ENCODE measurements at places on chromosomes 4 and X.

DNA sequence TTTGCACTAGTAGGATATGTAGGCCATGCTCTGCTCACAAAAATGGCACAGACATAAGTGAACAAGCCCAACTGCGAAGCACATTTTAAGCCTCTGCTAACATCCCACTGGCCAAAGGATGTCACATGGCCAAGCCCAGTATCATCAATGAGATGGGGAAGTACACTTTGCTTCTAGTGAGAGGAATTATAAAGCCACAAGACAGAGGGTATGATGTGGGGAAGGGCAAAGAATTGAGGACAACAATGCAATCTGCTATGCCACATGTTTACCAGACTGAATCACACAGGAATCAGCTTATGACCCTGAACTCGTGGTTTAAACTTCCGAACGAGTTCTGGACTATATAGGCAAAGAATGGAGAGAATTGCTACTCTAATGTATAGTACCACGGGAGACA is 39.1 kb downstream of the SUPT20HL1 start:
- no peak for DNase-seq

GRCh38 chr4:166165829-166166420 is 292.9 kb downstream of the TLL1 start:
- DNase-seq = peak; percentile 32

GRCh38 chr4:113977526-113977855 is 2.0 kb downstream of the ARSJ start:
- DNase-seq = no peak

- DNase-seq = no peak
These were observed 1.0 kb downstream of the GPR50 start for GRCh38 chrX:151177141-151178027.

GRCh38 chr4:42671431-42672194 is 14.7 kb upstream of the ATP8A1 start:
- DNase-seq = no peak

DNA sequence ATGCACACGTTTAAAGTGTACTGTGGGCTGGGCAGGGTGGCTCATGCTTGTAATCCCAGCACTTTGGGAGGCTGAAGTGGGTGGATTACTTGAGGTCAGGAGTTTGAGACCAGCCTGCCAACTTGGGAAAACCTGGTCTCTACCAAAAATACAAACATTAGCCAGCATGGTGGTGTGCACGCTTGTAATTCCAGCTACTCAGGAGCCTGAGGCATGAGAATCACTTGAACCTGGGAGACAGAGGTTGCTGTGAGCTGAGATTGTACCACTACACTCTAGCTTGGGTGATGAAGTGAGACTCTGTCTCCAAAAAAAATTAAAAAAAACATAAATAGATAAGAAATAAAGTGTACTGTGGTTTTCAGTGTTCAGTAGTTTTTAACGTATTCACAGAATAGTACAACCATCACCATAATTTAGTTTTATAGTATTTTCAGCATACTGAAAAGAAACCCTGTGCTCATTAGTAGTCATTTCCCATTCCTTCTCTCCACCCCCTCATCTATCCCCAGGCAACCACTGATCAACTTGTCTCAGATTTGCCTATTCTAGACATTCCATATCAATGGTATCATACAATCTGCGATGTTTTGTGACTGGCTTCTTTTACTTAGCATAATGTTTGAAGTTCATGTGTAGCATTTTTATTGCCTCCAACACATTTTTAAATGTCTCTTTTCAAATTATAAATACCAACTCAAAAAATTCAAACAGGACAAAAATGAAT is 19.1 kb downstream of the SLAIN2 start:
- DNase-seq = no peak

- peak; percentile 70 for DNase-seq
These were observed 601 bp upstream of the TCEANC start for GRCh38 chrX:13652287-13652793.

- no peak for DNase-seq
These were observed 56.7 kb upstream of the COL25A1 start for GRCh38 chr4:109359040-109359646.

GRCh38 chrX:15165832-15166231 is 104.1 kb downstream of the ASB9 start:
- DNase-seq = no peak

GRCh38 chrX:94545722-94546121 is 871.7 kb downstream of the FAM133A start:
- DNase-seq = no peak

- DNase-seq = peak; percentile 5
These were observed 55.7 kb downstream of the PHOX2B start for GRCh38 chr4:41692717-41693345.

DNA sequence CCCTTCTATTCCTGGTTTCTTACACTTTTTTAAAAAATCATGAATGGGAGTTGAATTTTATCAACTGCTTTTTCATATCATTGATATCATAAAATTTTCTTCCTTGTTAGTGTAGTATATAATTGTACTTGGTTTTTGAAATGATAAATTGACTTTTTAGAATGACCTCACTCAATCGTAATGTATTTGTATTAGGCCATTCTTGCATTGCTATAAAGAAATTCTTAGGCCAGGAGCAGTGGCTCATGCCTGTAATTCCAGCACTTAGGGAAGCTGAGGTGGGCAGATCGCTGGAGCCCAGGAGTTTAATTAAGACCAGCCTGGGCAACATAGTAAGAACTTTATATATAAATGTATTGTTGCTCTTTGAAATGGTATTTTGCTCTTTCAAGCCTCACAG is 6.3 kb downstream of the EXOC1 start:
- no peak for DNase-seq

DNA sequence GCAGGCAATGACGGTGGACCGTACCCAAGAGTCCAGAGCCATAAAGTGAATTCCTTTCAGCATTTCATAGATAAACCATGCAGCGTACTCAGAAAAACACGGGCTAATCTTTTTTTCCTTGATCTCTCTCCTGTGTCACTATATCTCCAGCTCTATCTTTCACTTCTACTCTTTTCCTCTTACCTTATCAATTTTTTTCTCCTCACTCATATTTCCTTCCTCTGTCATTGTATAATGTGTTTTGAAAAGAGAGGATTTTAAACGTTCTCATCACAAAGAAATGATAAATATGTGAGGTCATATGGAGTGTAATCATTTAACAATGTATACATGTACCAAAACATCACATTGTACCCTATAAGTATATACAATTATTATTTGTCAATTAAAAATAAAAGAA is 176.5 kb downstream of the CPE start:
- no peak for DNase-seq

DNA sequence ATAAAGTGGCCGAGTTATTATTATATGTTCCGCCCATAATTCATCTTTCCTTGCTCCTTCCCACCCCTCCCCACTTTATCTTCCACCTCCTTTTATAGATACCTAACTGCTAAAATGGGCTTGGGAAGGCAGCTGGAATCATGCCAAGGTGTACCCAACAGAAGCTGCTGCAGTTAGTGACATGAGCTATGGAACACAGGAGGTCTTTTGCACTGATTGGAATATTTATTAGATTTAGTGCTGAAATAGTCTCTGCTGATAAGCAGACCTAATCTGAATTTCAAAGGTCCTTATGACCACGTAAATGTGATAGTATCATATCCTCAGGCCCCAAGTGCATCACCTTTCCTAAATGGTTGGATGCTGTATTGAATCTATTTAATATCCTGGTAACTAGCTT is 64.9 kb downstream of the HMGB2 start:
- DNase-seq = no peak

DNA sequence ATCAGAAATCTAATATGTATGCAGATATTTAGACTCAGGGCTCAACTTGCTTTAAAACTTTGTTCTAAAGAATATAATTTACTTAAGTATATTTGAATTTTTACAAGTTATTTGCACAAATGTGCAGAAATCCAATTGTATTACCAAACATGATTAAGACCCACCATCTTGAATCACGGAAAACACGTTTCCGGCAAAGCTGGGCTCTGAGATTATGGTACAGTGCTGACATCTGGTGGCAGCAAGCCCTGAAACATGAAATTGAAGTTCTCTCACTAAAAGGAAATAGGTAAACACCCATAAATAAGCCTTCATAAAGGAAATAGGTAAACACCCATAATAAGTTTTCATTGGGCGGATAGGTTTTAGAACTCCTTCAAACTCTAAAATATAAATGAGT is 98.3 kb upstream of the MAOA start:
- DNase-seq = no peak

- no peak for DNase-seq
These were observed 227.4 kb upstream of the BCOR start for GRCh38 chrX:40325161-40325560.

- DNase-seq = no peak
These were observed 13.6 kb upstream of the CCKAR start for GRCh38 chr4:26503844-26504243.

DNA sequence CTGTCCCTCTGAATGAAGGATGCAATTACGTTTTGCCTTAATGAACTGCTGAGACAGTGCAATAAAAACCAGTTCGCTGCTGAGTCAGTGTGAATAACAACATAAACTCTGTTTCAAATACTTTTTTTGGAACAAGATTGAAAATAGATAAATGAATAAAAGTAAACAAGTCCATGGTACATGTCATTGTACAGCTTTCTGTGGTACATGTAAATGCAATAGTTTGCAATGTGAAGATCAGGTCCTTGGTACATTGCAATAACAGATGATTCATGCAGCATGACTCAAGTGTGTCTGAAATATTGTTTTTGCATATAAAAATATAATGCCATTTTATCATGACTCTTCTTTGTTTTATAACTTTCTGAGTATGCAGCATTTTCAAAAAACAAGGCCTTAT is 193.4 kb upstream of the PACRGL start:
- DNase-seq = no peak

DNA sequence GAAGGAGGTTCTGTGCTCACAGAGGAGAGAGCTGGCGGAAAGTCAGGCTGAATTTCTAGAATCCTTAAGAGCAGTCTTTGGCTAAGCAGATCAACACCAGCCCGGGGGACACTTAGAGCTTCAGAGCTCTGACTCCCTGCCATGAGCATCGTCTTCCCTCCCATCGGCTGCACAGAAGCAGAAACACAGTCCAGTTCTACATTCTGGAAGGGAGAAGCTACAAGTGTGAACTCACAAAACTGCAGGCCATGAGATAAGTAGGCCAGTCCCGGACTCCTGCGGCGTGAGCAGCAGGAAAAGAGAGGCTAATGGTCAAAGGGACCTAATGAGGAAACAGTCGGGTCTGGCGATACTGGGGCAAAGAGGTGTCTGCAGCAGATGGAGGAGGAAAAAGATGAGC is 211.5 kb downstream of the DHX15 start:
- no peak for DNase-seq

DNA sequence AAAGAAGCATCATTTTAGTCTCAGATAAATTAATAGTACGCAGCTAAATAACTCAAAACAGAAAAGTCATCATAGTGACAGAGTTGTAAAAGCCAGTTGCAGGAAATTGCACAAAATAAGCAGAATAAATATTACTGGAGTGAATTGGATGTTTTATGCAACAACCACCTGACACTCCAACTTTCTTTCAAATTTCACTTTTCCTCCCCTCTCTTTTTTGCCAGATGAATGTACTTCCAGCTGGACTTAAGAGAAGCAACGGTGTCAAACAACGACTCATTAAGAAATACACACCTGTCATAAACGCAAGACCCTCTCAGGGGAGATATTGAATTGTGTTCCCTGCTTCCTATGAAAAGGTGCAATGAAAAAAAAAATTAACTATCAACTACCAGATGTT is 120.2 kb upstream of the HCCS start:
- DNase-seq = no peak

GRCh38 chrX:117987373-117987772 is 129.2 kb downstream of the KLHL13 start:
- no peak for DNase-seq

DNA sequence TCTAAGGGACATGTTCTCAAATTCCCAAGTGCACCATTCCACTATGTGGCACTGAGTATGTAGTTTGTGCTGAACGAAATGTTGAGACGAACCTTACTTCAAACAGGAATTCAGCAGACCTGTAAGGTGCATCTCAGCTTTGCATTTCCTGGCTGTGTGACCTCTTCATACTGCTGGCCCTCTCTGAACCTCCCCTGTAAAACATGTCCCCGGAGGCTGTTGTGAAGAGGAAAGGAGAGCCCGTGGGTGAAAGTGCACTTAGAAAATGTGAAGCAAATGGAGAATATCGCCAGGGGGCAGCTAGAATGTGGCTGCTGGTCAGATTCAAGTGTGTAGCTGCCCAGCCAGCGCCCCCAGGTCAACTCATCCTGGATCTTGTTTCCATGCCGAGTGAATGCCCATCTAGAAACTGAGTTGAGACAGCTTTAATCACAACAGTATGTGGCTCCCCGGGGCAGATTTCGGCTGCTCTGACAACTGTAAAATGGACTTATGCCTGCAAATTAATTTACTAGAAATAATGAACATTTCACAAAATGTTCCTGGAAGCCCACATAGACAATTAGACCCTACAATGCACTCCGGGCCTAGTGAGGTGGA is 263.3 kb downstream of the EVC2 start:
- DNase-seq = no peak

DNA sequence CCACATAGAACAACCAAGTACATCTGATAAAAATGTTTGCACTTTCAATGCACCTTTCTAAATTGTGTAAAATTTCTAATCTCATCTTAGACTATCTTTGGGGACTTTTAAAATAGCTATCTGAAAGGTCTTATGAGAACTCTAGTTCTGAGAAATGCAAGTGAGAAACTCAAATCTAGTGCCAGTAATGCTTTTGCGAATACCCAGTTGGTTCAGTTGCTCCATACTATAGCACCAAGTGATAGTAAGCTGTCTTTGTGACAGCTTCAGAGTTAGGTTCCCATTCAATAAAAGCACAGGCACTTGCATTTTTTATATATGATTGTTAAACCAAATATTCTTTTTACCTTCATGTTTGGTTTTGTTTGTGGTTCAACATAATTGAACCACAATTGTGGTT is 4.5 kb upstream of the ITM2A start:
- no peak for DNase-seq

- DNase-seq = no peak
These were observed 18.6 kb downstream of the AIMP1 start for GRCh38 chr4:106334741-106335470.

GRCh38 chr4:53502094-53502493 is 89.2 kb downstream of the LNX1 start:
- no peak for DNase-seq

- DNase-seq = no peak
These were observed 82.5 kb downstream of the ARHGEF9 start for GRCh38 chrX:63702556-63702955.

- DNase-seq = no peak
These were observed 64.7 kb upstream of the SPP1 start for GRCh38 chr4:87910795-87911194.

- no peak for DNase-seq
These were observed 122.8 kb downstream of the TBL1X start for GRCh38 chrX:9587642-9588041.

- no peak for DNase-seq
These were observed 2.0 kb downstream of the CPE start for GRCh38 chr4:165380805-165381204.

DNA sequence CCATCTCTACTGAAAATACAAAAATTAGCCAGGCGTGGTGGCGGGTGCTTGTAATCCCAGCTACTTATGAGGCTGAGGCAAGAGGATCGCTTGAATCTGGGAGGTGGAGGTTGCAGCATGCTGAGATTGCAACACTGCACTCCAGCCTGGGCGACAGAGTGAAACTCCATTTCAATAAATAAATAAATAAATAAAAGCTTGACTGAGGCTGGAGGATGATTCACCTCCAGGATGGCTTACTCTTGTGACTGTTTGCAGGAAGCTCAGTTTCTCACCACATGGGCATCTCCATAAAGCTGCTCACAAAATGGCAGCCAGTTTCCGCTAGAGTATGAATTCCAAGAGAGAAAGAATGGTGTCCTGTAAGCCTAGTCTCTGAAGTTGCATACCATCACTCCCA is 191.7 kb upstream of the EDNRA start:
- no peak for DNase-seq

- no peak for DNase-seq
These were observed 19.8 kb downstream of the GAB1 start for GRCh38 chr4:143356493-143356892.
